T-helper 9 cell (primary cell): ENCODE measurements at places on chromosomes 1 and 21.

- DNase-seq, result no peak
Observed at GRCh38 chr1:186435336-186435735, 25.6 kb downstream of the PDC start.

GRCh38 chr1:181151378-181152326, 63.2 kb downstream of the IER5 start:
- DNase-seq, result no peak

DNA sequence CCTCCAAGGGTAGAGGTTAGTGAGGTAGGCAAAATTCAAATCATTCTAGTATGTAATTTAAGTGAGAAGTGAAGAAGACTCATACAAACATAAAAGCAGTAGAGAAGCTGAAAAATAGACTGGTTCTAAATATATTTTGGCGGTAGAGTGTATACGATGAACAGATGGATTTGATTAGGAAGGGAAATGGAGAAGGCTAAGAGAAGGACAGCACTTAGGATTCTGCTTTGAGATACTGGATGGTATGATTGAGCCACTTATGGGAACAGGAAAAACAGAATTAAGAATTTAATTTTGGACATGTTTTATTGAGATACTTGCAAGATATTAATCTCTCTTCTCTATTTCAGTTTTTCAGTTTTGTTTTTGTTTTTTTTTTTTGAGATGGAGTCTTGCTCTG, 60.1 kb downstream of the EPB41 start:
- no peak for DNase-seq

DNA sequence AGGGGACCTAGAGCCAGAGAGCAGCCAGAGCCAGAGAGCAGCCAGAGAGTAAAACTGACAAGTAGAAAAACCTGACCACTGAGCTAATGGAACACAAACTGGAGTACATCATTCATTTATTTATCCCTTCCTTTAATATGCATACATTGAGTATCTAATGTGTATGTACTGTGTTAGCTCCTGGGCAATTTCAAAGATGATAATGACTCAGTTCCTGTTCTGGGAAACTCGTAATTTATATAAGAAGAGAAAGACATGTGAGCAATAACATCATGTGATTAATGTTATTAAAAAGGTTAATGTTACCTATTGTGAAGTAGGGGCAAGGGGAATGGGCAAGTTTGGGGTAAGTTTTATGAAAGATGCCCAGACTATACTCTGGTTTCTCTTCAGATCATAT, 199.9 kb downstream of the TNR start:
- DNase-seq, result no peak

DNA sequence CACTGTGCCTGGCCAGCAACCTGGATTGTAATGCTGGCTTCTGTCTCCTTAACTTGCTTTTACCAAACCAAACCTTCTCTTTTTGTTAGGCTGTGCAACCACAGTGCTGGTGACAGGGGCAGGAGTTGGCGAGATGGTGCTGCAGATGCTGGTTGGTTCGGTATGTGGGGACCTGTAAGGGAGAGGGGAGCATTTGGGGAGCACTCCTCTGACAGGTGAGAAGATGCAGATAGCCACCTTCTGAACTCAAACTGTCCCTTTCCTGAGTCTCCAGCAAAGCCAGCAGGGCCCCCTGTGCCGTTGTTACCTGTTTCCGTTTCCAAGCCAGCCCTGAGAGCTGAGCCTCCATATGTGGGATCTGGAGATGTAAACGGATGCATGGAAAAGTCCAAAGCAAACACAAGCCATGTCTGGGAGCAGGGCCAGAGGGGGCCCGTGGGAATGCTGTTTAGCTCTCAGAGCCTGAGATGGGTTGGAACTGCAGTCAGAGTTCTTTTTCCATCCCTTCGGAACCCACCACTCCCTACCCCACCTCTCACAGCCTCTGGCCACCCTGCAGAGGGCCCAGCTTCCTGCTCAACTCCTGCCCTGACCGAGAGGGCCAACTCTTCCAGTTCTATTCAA, 34.0 kb downstream of the ELK4 start:
- DNase-seq, result no peak
